ENCODE measurements at places on chromosomes 12 and 14.
A peak's percentile ranks its signal among the peaks of the same experiment; 100 is the strongest.

GRCh38 chr12:95820096-95820703 lies 29.6 kb upstream of the NTN4 start:
- DNase-seq, result peak; percentile 4

- no peak for DNase-seq
Measured at GRCh38 chr12:116613256-116613655, 54.1 kb downstream of the MAP1LC3B2 start.

DNA sequence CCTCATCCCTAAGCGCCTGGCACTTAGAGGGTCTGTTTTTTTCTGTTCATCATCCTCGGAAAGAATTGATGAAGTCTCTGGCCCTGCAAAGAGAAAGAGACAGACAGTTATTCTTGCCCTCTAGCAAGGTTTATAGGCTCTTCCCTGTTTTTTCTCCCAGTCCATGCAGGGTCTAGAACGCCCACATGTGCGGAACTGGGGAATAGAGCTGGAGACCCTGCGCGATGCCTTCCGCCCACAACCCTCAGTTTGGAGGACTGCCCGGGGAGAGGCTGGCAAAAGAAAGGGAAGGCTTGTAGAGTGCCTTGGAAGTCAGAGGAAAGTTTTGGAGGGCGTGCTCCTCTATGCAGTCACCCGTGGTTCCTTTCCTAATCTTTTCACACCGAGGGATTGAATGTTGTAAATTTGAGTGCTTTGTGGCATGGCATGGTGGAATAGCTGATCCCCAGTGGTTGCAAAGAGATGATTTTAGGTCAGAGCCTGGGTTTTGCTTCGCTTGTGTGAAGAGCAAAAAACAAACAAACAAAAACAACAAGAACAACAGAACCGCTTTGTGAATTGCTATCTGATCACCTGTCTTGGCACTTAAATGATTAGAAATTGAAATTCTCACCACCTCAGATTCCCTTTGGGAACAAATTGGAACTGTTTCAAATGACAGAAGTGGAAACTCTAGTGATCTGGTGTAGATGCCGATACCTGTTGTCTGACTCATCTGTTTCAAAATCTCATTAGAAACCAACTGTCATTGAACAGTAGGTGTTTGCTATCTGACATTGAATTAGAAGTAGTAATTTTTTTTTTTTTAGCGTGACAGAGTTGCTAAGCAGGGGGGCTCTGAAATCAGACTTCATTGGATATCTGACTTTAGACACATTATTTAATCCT lies 947 bp downstream of the GAS2L3 start:
- DNase-seq, result no peak

DNA sequence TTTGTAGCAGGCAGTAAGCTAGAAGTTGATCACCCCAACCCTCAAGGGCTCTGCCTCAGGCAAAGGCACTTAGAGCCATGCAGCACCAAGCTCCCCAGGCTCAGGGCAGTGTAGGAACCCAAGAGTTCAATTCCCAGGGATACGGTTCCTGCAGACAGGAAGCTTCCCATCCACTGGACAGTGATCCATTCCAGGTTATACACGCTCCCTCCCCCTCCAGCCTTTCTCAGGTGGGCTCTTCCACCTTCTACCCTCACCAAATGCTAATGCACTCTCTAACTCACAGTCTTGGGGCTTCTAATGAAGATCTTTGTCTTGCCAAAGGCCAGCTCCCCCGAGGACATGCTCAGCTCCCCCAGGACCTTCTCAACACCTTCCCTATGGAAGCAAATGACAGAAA lies 12.7 kb downstream of the MYO1A start:
- no peak for DNase-seq

DNA sequence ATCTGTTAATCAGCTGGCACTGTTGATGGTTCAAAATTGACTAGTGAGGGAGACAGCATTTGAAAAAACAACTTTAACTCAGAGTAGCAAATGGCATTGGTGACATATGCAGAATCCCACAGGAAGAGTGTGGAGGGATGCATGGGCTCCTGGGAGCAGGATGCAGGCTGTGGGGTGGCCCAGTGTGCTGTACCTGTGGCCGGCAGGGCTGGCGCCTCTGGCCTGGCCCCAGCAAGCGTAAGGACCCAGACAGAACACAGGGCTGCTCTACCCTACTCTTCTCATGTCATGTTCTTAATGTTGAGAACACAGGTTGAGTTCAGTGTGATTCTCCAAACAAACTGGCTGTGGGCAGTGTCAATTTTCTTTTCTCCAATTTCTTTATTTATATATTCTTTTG lies 33.4 kb downstream of the DDX51 start:
- DNase-seq, result no peak

Measured in dorsolateral prefrontal cortex (tissue), 122 donors.